ENCODE measurements at places on chromosomes 7 and 10.
A peak's percentile ranks its signal among the peaks of the same experiment; 100 is the strongest.

DNA sequence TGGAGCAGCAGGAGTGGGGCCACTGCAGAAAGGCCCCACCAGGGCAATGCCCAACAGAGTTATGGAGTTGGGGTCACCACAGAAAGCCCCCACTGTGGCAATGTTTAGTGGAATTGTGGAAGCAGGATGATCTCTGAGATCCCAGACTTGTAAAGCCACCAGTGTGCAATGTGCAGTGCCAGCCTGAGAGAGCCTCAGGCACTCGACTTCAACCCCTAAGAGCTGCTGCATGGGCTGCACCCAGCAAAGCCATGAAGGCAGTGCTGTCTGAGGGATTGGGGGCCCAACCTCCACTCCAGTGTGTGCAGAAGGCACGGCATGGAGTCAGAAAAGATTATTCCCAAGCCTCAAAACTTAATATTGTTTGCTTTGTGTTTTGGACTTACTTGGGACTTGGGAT, 20.4 kb downstream of the SAMD9 start:
- no peak for DNase-seq

DNA sequence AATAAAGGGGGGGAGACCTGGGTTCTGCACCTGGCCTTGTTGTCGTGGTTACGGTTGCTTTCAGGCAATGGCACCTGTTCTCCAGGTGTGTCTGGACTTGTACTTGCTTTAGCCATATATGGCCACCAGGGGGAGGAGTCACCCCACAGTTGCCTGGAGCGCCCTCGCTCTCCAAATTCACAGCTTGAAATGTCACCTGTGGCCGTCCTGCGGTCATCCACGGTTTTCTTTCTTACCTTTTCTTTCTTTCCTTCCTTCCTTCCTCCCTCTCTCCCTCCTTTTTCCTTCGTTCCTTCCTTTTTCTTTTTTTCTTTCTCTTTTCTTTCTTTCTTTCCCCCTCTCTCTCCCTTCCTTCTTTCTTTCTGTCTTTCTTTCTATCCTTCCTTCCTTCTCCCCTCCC, 157.2 kb upstream of the ZNF92 start:
- peak; percentile 74 for DNase-seq

GRCh38 chr10:58972576-58973234, 203.7 kb upstream of the PHYHIPL start:
- DNase-seq: no peak

GRCh38 chr7:107332488-107333269, 137.2 kb upstream of the GPR22 start:
- peak; percentile 46 for DNase-seq

GRCh38 chr7:5424749-5425506, 1.3 kb upstream of the TNRC18 start:
- DNase-seq: peak; percentile 57

GRCh38 chr10:98213740-98214139, 54.3 kb downstream of the LOXL4 start:
- no peak for DNase-seq

GRCh38 chr7:7821517-7821916, 103.1 kb upstream of the RPA3 start:
- no peak for DNase-seq

- DNase-seq: no peak
These were observed 551.8 kb downstream of the PHTF2 start for GRCh38 chr7:78350391-78350790.

GRCh38 chr10:12252882-12253546, 57.0 kb downstream of the CDC123 start:
- peak; percentile 23 for DNase-seq

DNA sequence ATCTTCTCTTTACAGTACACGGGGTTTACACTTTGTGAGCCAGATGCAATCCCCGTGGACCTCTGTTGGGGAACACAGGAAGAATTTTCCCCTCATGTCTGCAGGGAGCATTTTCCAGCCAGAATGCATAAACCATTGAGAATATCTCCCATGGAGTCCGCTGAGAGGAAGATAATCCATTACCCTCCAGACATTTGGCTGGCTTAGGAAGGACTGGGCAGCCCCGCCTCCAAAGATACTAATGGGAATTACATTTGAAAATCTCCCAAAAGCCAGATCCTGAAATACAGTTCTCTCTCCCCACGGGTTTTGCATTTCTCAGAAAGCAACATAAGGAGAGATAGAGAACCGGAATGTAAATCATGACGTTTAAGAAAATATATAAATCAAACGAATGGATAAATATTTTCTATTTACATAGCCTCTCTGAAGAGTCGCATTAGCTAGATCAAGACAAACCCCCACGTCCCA, 53.5 kb downstream of the TRIL start:
- DNase-seq: no peak

DNA sequence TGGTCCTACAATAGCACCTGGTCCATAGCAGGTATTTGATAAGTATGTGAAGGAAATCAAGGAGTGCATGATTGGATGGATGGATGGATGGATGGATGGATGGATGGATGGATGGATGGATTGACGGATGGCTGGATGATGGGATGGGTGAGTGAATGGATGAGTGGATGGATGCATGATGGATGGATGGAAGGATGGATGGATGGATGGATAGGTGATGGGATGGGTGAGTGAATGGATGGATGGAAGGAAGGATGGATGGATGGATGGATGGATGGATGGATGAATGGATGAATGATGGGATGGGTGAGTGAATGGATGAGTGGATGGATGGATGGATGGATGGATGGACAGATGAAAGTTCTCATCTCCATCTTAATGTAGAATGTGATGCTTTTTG, 231.0 kb upstream of the PPP2R2D start:
- DNase-seq: no peak

DNA sequence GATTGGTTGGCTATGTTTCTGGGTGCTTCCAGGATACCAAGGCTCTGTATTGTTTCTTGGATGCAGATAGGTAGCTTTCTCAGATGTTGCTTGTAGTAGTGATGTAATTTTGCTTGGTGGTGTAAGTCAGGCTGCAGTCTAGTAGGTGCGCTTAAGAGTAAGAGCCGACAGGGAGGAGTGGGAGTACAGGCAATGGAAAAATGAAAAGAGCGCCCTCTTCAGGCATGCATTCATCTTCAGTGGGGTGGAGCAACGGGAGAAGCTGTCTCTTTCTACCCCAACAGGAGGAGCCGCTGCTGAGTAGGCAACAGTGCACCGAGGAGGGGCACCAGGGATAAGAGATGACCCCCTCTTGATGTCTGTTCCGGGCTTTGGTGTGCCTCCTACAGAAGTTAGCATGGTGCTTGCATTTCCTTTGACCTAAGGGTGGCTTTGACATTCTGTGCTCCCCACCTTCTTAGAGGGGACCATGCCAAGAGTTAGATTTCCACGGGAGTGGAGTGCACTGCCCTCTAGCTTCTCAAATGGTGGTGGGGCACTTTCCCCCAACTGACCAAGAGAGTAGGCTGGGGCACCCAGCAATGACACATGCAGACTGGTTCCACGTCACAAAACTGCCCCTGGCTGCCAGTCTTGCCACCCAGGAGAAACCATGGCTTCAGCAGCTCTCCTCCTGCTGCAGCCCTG, 56.1 kb downstream of the ZNF783 start:
- no peak for DNase-seq

GRCh38 chr10:3748484-3748883, 36.5 kb downstream of the KLF6 start:
- DNase-seq: peak; percentile 25

GRCh38 chr10:132249824-132250375, 57.9 kb downstream of the STK32C start:
- DNase-seq: no peak

DNA sequence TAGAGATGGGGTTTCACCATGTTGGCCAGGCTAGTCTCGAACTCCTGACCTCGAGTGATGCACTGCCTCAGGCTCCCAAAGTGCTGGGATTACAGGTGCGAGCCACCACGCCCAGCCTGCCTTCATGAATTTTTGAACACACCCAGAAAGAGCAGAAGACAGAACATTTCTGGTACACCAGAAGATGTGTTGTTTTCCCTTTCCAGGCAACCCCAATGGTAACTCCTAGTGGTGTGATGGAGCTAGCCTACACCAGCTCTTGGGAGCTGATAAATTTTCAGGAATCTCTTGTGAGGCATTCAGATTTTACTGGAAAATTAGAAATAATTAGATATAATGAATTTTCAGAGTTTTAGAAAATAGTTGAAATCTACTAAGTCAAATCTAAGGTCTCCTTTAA, 904 bp upstream of the CCDC7 start:
- no peak for DNase-seq

DNA sequence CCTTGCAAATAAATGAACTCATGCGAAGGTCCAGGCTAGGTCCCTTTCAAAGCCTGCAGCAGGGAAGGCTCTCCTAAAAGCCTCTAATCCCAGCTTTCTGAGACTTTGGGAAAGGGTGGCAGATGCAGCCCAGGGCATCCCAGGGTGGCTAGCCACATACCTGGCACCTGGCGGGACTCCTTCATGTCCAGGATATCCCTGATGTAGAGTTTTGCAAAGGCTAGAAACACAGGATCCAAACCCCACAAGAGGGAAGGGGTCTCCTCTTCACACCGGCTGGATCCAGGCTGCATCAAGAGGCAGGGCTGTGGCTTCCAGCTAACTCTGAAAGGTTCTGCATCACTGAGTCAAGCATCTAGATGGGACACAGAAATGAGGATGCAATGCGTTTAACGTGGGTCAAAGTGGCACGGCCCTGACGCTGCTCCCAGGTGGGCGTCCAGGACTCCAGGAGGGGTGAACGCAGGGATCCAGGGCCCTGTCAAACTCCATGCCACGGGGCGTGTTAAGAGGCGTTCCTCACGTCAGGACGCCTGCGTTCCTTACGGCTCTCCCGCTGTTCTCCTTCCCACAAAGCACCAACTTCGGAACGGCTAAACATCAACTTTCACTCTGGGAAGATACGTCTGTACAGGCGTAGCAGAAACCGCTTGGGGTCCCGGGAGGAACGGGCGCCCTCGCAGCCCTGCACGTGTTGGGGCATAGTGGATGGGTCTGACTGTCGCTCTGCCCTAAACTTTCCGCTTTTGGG, 507 bp downstream of the STN1 start:
- peak; percentile 66 for DNase-seq

GRCh38 chr7:94933256-94933990, 26.0 kb downstream of the PPP1R9A start:
- no peak for DNase-seq

- DNase-seq: no peak
These were observed 80.8 kb downstream of the PPP1R17 start for GRCh38 chr7:31767686-31768358.

DNA sequence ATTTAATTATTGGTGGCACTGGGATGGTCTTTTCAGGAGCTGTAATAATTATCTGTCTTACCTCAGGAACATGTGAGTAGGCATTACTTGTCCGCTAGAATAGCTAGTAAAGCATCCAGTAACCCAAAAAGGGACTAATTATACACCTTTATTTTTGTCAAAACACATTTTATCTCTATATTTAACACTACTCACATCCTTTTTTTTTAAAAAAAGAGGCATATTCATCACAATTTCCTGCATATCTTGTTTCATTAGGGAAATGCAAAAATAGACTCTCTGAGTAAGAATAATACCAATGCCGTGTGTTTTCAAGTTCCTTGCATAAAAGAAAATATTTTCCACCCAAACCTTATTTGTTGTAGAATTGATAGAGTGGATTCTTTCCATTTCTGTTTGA, 99.5 kb downstream of the VTI1A start:
- peak; percentile 4 for DNase-seq

DNA sequence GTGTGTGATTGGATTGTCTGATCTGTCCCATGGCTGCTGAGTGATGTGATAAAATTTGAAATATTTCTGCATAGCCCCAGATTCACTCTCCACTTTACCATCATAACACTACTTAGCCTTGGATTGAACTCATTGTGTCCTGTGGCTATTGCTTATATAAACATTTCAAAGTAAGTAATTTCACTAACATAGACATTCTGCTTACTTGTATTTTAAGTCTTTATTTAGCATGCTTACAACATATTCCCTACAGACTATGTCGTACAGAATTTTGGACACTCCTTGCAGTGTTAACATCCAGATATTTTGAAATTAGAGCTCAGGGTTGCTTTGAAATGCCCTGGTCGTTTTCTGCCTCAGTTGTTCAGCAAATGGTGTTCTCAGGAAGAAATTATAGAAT, 117.6 kb downstream of the LRRC4 start:
- no peak for DNase-seq
